ENCODE measurements at places on chromosomes 1 and 21.

DNA sequence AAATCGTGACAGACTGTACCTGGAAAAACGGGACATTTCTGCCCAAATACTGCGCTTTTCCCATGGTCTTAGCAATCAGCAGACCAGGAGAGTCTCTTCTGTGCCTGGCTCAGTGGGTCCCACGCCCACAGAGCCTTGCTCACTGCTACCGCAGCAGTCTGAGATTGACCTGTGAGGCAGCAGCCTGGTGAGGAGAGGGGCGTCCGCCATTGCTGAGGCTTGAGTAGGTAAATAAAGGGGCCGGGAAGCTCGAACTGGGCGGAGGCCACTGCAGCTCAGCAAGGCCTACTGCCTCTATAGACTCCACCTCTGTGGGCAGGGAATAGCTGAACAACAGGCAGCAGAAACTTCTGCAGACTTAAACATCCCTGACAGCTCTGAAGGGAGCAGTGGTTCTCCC, 203.1 kb downstream of the DENND1B start:
- DNase-seq, result no peak

DNA sequence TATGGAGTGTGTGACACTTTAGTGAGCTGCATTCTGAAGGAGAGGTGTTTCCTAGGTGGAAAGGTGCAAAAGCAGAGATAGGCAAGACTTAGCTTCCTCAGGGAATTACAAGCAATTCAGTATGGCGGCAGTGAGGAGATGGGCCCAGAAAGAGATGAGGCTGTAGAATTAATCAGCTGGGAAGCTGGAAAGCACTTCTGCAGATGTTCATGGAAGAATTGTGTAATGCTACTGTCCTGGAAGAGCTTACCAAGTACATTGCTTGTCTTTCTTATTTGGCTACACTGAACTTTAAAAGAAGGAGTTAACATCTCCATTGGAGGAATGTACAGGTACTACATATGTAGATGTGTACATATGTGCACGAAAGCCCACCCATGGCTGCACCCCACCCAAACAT, 103.7 kb upstream of the DPT start:
- no peak for DNase-seq

DNA sequence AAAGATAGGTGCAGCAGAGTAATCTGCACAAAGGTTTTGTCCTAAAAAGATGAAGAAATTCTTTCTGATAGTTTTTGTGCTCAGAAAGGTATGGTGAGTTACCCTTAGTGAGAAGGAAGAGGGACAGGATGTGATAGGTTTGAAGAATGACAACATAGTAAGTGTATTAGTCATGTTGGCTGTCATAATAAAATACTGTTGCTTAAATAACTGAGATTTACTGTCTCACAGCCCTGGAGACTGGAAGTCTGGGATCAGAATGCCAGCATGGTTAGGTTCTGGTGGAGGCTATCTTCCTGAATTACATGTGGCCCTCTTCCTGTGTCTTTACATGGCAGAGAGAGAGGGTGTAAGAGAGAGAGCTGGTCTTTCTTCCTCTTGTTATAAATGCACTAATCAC, 965.2 kb downstream of the TTLL7 start:
- DNase-seq, result peak; percentile 68

DNA sequence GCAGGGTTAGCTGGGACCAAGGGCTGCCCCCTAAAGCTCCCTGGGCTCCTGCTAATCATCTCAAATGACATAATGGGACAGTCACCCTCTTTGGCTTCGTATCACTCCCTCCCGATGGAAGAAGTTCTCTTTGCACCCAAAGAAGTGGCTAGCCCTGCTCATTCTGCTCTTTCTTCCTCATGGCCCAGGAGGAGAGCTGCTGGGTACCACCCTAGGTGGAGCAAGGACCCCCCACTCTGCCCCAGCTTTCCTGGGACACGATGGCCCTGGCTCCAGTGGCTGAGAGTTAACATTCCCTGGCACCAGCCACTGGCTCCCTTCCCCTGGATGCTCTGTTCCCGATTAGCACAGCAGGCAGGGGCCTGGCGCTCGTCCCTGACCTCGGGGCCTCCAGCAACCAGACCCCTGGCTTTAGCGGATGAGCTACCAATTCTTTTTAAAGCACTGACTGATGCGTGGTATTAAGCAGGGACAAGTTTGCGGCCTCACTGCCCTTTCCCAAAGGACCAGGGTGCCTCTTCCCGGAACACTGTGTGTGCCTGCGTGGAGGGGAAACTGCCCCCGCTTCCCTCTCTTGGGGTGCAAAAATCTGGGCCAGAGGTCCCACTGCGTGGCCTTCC, 1.2 kb downstream of the MYOM3 start:
- no peak for DNase-seq

DNA sequence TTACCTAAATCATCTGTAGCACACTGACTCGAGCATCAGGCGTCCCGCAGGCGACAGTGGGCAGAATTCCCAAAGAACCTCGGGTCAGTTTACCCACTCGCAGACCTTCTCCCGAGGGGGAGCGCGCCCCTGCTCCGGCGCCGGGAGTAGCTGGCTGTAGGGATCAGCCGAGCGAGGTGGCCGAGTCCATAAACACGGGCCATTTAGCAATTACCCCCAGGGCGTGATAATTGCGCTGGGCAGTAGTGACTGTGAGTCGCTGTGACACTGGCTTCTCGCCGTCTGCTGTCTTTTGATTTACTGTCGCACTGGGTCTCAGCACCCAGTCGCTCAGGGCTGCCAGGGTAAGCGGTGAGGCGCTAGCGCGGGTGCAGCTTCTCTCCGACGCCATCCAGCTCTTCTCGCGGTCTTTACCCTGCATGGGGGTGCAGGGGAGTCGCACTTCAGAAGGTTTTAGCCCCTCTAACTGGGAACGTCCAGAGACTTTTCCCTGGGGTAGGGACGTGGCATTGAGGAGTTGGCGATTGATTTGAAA, 16.2 kb downstream of the HLX start:
- DNase-seq, result no peak

DNA sequence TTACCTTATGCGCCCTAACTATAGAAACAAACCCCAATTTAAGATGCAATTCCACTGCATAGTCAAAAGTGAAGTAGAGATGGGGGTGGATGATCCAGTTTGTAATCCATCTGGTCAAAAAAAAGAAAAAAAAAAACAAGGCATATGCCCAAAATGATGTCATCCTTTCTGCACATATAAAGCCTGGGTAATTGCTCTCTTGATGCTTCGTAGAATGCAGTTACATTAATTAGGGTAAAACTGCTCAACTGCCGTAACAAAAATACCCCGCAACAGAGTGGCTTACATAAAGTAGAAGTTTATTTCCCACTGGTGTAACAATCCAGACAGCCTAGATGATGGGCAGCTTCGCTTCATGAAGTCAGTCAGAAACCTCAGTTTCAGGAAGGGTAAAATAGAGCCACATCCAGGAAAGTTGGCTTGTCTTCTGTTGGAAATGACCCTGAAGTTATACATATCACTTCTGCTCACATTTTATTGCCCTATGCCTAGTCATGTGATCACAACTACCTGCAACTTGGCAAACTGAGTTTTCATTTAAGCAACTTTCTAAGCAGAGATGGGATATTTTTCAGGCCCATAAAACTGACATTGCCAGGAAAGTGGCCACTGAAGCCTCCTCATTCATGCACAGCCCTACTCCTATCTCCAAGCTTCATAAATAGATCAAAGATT, 221.7 kb downstream of the C1orf94 start:
- DNase-seq, result no peak

DNA sequence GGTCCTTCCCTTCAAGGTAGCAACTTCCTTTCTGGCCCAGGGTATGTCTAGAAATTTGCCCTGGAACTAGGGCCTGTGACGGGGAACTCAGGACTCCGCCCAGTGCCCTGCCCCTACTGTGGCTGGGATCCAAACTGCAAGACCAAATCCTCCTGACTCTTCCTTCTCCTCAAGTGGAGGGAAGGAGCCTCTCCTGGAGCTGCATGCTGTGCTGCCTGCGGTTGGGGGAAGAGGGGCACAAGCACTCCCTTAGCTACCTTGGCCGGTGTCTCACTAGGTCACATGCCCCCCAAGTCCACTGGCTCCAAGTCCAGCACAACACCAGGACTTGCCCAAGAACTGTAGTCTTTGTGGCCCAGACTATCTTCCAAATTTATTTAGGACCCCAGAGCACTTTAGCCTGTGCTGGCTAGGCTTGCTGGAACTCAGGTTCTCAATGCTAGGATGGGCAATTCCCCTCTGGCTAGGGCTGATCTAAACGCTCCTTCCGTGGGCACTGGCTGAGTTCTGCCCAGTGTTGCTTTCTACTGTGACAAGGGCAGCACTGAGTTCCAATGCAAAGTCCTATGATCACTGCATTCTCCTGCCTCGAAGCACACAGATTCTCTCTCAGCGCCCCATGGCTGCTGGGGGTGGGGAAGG, 12.2 kb downstream of the ADSS2 start:
- no peak for DNase-seq

DNA sequence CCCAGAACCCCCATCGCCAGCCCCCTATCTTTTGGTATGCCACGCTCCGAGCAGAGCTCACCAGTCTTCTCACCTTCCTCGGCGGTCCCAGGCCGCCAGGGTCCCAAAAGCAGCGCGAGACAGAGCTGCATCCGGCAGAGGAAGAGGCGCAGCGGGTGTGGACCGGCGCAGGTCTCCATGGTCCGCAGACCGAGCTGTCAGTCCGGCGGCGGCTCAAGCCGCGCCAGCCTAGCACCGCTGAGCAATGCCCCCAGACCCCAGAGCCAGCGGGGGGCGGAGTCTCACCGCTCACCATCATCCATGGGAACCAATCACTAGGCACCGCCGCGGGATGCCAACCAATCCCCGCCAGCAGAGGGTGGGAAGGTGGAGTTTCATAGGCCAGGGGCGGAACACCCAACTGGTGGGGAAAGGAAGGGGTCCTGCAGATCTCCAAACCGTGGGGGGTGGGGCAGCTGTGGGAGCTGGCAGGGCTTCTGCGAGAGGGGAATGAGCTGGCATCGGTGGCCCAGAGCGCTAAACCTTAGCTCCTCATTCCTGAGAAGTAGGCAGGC, at the start of gene EPHA10:
Gene EPHA10, minus strand, starts transcription at position 233 of the 554 bp plus-strand sequence. Its CDS starts 54 bp downstream, at position 179.
- no peak for DNase-seq

DNA sequence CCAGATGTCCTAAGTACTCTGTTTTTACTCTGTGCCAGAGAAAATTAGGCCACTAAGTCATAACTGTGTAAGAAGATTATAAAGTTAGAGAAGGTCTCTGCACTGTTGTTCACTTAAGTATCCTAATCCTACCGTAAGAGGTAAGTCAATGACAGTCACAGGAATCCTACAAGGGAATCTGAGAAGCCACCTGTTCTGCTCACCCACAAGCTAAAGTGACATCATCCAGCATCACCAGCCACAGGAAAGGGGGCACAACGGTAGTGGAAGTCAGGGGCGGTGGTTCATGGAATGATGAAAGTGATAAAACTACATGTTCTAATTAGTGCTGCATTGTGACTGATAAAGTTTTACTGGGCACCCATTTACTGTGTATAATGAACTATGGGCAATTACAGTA, 92.7 kb downstream of the PLD5 start:
- no peak for DNase-seq

- peak; percentile 75 for DNase-seq
These were observed 153.4 kb downstream of the ETS2 start for GRCh38 chr21:38958940-38959691.

GRCh38 chr1:92995441-92996430, 34.5 kb upstream of the DIPK1A start:
- DNase-seq, result no peak

DNA sequence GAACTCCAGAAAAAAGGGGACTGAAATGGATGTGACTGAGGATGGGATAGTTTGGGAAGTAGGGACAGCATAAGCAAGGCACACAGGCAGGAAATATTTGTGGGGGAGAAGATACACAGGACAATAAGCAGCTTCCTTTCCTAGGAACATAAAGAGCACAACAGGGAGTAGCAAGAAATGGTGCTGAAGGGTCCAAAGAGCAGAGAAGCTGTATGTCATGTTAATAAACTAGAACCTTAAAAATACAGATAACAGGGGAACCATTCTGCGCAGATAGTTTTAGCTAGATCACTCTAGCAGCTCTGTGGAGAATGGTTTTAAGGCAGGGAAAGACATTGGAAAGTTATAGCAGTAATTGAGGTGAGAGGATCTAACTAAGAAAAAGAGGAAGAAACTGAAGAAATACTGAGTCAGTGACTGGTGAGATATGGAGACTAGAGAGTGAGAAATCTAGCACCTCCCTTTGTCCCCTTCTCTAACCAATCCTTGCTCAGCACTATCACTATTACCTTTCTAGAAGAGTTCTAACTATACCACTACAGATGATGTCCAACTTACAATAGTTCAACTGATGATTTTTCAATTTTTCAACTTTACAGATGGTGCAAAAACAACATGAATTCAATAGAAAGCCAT, 95.0 kb downstream of the CDC42BPA start:
- no peak for DNase-seq

DNA sequence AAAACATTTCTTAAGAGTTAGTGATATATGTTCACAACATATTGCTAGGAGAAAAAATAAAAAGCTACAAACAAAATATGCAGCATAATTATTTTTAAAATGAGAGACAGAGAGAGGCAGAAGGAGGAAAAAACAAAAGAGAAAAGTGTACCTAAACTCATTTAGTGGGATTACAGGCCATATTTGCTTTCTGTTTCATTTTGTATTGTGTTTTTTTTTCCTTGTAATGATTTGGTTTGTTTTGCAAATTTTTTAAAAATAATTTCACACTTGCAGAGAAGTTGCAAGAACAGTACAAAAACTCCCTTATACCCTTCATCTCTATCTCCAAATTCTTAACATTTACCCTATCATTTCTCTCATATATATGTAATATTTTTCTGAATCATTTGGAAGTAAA, 65.0 kb downstream of the LBR start:
- no peak for DNase-seq

DNA sequence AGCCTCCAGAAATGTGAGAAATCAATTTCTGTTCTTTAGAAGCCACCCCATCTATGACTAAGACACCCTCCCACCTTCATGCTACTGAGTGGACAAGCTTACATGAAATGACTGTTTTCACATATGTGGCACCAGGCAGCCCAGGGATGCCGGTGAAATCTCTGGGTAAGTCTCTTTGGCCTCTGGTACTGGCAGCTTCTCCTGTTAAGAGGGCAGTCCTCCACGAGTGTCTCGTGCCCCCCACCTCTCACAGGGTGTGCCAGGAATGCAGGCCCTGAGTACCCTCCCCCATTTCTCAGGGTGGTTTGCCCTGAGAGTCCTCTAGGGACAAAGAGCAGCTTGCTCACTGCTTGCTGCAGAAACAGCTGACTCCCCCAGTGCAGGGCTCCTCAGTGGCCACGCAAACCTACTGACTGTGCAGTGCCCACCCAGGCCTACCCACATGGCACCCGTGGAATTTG, 3.2 kb upstream of the PRXL2B start:
- DNase-seq, result no peak

DNA sequence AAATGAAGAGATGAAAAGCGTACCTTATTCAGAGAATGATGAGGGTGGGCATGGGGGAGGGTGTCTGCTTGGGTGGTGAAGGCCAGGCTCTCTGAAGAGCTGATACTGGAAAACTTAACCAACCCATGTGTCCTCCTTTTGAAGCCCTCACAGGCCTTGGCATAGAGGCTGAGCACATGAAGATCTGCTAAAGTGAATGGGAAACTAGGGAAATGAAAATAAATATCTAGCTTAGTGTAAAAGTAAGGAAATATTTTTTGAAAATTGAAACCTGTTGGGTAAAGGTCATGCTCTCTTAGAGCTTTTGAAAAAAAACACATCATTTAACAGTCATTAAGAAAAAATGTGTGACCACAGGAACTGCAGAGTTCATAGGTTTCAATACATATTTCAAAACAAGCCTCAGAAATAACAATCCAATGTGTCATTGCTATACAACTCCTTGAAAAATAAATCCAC, 40.5 kb upstream of the RALGPS2 start:
- DNase-seq, result peak; percentile 32
